MG63 (cell line): ENCODE measurements at places on chromosomes 16 and 17. TPM values are rescaled to one million over a fixed set of nuclear protein-coding genes. Genes with fewer than 3 reads are reported as not detected.

HOXB4 gene
- total RNA-seq: 0.86 and 4.2 TPM in 2 replicates

TNRC6C gene
- 3.2 and 4.5 TPM in 2 replicates for total RNA-seq

OR2C1 gene
- not detected in 2 replicates for total RNA-seq

OR1F1 gene
- total RNA-seq: not detected in 2 replicates

ASIC2 gene
- total RNA-seq: not detected in 2 replicates

METTL2A gene
- 25.4 and 46.0 TPM in 2 replicates for total RNA-seq

VWA3A gene
- total RNA-seq: not detected in 2 replicates

CHST4 gene
- 0.47 TPM in 1 of 2 replicates, not detected in the other for total RNA-seq

ZNF469 gene
- total RNA-seq: 0.67 and 0.82 TPM in 2 replicates

NPIPB9 gene
- 0.46 TPM in 1 of 2 replicates, not detected in the other for total RNA-seq

DNA sequence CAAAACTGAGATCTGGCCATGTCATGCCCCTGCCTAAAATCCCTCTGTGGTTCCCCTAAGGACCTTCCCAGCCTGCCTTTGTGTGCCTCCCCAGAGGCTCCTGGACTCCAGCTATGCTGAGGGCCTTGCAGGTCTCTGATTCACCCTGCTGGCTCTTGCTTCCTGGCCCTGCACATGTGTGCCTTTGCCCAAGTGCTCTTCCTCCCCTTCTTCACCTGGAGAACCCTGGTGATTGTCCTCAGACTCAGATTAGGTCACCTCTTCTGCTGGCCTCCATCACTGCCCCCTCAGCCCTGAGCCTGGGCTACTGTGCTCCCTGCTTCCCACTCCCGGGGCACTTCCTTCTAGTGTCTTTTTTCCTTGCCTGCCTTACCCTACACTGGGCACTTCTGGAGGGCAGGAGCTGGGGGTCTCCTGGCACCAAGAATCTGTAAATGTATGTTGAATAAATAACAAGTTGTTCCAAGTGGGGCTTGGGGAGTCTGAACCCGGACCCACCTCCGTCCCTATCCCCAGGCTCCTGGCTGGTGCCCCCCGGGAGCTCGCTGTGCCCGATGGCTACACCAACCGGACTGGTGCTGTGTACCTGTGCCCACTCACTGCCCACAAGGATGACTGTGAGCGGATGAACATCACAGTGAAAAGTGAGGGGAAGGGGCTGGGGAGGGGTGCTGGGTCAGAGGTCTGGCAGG, 7.8 kb downstream of the ITGA3 start:
- DNase-seq: peak; percentile 72

GRCh38 chr16:58074657-58075056, 49.1 kb downstream of the MMP15 start:
- DNase-seq: no peak

GRCh38 chr17:3535253-3535995, 22.2 kb downstream of the TRPV3 start:
- no peak for DNase-seq

DNA sequence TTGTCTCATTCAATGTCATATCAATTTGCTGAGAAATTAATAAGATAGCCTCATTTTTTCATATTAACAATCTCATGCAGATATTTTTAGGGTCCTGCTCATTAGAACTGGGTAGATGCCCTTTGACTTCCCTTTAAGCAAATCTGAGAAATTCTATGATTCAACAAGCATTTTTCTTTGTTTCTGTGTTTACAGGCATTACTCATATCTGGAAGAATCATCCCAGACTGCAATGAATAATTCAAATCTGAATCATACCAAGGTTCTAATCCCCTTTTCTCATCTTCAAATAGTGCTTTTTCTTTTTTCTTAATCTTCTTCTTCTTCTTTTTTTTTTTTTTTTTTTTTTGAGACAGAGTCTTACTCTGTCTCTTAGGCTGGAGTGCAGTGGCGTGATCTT, 69.2 kb upstream of the KIFC3 start:
- no peak for DNase-seq
